Peyer's patch (tissue), 4 donors: ENCODE measurements at places on chromosomes 2 and 18. TPM values are rescaled to one million over a fixed set of nuclear protein-coding genes. Genes with fewer than 3 reads are reported as not detected.

GRCh38 chr18:59959606-59960005 is 59.8 kb downstream of the PMAIP1 start:
- H3K27me3 ChIP-seq = no peaks in the 10 kb centered on the region
- H3K36me3 ChIP-seq = no peaks in the 10 kb centered on the region
- H3K4me3 ChIP-seq = no peak overlapping the region
- DNase-seq = no peak

DNA sequence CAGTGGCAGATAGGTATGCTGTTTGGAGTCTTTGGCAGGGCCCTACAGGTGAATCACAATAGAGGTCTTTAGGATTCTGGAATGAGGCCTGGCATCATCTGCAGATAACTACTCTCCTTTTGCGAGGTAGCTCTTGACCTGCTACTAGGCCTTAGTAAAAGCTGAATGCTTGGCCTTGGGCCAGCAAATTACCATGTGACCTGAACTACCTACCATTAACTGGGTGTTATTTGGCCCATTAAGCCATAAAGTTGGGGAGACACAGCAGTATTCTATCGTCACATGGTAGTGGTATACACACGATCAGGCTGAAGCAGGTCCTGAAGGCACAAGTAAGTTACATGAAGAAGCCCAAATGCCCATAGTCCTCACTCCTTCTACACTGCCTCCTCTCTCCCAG is 178.2 kb downstream of the PPP1R1C start:
- H3K36me3 ChIP-seq = no peaks in the 10 kb centered on the region
- no peak overlapping the region for H3K4me3 ChIP-seq
- no peaks in the 10 kb centered on the region for H3K27me3 ChIP-seq
- H3K27ac ChIP-seq = no peak overlapping the region

DNA sequence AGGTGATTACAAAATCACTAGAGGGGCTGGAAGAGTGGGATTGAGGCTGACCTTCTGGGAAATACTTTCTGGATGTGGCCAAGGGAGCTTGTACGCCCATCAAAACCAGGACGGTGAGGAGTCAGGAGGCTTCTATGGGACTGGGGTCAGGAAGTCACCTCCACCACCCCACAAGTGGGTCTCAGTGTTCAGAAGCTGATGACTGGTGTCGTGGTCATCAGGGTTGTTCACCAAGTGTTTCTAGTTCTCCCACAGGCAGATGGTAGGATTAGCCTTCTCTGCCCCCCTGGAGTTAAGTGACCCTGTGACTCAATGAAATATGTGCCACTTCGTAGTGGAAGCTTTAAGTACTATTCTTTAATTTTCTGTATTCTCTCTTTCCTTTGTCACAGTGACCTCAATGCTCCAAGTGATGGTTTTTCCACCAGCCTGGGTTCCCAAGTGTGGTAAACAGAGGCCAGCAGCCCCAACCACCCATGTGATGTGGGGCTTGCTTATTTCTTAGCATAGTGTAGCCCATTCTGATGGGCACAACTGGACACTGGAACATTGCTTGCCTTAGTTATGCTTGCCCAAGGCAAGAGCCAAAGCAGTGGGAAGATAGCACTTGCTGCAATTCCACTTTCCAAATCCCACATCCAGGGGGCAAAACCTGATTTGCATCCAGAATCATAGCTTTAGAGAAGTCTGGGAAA is 258.8 kb downstream of the CYP26B1 start:
- no peaks in the 10 kb centered on the region for H3K27me3 ChIP-seq
- H3K36me3 ChIP-seq = no peaks in the 10 kb centered on the region
- no peak for DNase-seq
- H3K27ac ChIP-seq = no peak overlapping the region

- H3K4me1 ChIP-seq = peaks cover 8% of the 10 kb centered on the region
- no peaks in the 10 kb centered on the region for H3K27me3 ChIP-seq
- peak; percentile 81 for DNase-seq
- H3K27ac ChIP-seq = no peak overlapping the region
- no peaks in the 10 kb centered on the region for H3K36me3 ChIP-seq
Observed at GRCh38 chr2:12057436-12058166, 311.2 kb downstream of the LPIN1 start.

LRATD1 gene
- total RNA-seq = 31.4 TPM

GRCh38 chr2:234444893-234445292 is 52.0 kb downstream of the ARL4C start:
- peak overlapping the region; percentile 74 for H3K27ac ChIP-seq
- peak; percentile 82 for DNase-seq
- H3K4me1 ChIP-seq = no peaks in the 10 kb centered on the region
- no peaks in the 10 kb centered on the region for H3K36me3 ChIP-seq
- no peaks in the 10 kb centered on the region for H3K27me3 ChIP-seq

C1QL2 gene
- total RNA-seq = not detected

DNA sequence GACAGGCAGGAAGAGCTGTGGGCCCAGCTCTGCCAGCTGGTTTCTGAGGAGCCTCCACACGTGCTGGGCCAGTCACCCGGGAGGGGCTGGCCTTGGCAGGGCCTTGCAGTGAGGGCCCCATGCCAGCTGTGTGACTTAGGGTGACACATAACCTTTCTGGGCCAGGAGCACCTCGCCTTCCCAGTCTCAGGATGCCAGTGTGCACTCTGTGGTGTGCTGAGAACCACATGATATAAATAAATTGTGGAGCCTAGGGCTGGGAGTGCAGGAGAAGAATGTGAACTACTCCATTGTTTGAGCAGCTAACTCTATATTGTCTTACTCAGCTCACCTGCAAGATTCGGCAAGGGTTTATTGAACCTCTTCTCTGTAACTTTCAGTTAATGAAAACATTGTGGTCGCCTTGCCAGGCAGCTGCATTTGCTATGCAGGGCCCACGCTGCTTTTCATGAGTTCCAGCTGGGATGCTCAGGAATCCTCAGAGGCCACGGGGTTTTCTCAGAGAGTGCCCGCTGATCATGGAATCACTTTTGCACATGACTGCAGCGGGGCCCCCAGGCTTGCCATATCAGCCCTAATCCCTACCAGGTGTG is 222.3 kb downstream of the SH3RF3 start:
- no peak for DNase-seq
- H3K4me1 ChIP-seq = no peaks in the 10 kb centered on the region
- no peaks in the 10 kb centered on the region for H3K36me3 ChIP-seq
- H3K27me3 ChIP-seq = no peaks in the 10 kb centered on the region
- no peak overlapping the region for H3K4me3 ChIP-seq

DNA sequence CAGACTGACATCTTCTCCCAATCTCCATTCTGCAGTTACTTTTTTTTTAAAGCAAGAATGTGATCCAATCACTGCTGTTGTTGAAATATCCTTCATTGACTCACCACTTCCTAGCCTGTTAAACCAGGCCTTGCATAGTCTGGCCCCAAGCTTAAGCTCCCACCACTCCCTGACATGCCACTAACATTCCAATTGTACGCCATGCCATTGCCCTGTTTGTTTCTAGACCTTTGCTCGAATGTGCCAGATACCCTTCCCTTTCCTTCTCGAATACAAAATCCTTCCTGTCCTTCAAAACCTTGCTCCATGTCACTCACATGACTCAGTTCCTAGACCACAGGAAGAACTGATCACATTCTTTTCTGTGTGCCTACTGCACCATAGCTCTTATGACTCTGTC is 224.2 kb downstream of the CYRIA start:
- no peak overlapping the region for H3K4me3 ChIP-seq
- H3K27ac ChIP-seq = no peak overlapping the region
- H3K36me3 ChIP-seq = no peaks in the 10 kb centered on the region
- no peaks in the 10 kb centered on the region for H3K27me3 ChIP-seq
- no peak for DNase-seq

- H3K4me3 ChIP-seq = no peak overlapping the region
- H3K27ac ChIP-seq = no peak overlapping the region
- H3K27me3 ChIP-seq = no peaks in the 10 kb centered on the region
- no peaks in the 10 kb centered on the region for H3K36me3 ChIP-seq
- H3K4me1 ChIP-seq = peaks cover 11% of the 10 kb centered on the region
Observed at GRCh38 chr18:27583466-27583865, 398.4 kb upstream of the CHST9 start.

GRCh38 chr18:8088626-8089025 is 520.6 kb upstream of the RAB12 start:
- H3K36me3 ChIP-seq = no peaks in the 10 kb centered on the region
- no peaks in the 10 kb centered on the region for H3K4me1 ChIP-seq
- DNase-seq = no peak
- no peak overlapping the region for H3K4me3 ChIP-seq
- H3K27me3 ChIP-seq = no peaks in the 10 kb centered on the region

DNA sequence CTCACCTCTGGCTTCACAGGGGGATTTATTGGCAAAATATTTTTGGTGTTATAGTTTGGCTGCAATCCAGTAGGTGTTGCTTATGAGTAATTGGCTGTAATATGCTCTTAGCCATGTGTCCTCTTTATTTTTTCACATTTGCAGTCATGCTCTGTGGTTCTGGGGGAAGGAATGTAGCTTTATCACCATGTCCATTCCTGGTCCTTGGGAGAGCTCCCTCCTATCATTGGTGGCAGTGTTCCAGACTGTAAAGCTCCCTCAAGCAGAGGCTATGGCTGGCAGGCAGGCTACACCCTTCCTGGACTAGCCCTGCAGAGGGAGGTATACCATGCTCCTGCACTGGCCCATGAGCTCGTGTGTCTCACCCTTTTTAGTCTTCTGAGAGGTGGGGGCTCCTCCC is 120.0 kb upstream of the FSIP2 start:
- no peak overlapping the region for H3K27ac ChIP-seq
- no peak overlapping the region for H3K4me3 ChIP-seq
- H3K36me3 ChIP-seq = no peaks in the 10 kb centered on the region

GRCh38 chr2:19299032-19299431 is 59.4 kb downstream of the OSR1 start:
- no peaks in the 10 kb centered on the region for H3K27me3 ChIP-seq
- no peaks in the 10 kb centered on the region for H3K4me1 ChIP-seq
- no peak overlapping the region for H3K27ac ChIP-seq
- H3K36me3 ChIP-seq = no peaks in the 10 kb centered on the region
- no peak overlapping the region for H3K4me3 ChIP-seq

DNA sequence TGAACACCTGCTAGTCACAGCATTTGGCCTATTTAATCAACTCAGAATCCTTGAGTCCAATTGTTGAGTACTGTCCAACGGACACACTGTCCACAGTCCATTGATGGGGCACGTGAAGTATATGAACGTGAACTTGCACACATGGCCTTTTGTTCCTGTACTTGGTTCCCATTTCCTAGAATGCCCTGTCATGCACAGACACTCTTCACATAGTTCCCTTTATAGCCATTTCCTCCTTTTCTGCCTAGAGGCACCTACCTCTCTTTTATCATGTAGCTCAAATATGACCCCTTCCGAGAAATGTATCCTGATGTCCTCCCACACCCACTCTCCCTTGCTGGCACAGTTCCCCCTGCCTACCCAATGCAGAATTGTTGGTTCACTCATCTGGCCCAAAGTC is 8.7 kb upstream of the CRYGA start:
- H3K4me1 ChIP-seq = no peaks in the 10 kb centered on the region
- no peak overlapping the region for H3K27ac ChIP-seq
- no peaks in the 10 kb centered on the region for H3K36me3 ChIP-seq
- no peaks in the 10 kb centered on the region for H3K27me3 ChIP-seq

ITSN2 gene
- 35.6 TPM for total RNA-seq

OSBPL6 gene
- 14.9 TPM for total RNA-seq

- H3K27me3 ChIP-seq = no peaks in the 10 kb centered on the region
- no peak overlapping the region for H3K27ac ChIP-seq
- no peak for DNase-seq
- H3K4me3 ChIP-seq = no peak overlapping the region
Observed at GRCh38 chr2:187404431-187405110, 43.5 kb downstream of the CALCRL start.

DNA sequence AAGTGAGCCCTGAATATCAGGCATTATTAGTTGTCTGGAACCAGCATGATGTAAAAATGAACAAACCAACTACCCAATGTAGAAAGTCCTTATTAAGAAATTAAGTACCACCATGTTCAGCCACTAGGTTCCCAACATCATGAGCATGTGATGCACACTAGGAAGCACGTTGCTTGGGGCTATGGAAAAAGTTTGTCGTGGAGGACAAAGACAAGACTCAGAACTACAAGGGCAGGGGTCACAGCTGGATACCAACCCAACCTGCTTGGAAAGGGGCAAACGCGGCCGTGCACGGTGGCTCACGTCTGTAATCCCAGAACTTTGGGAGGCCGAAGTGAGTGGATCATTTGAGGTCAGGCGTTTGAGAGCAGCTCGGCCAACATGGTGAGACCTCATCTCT is 64.0 kb downstream of the ADNP2 start:
- no peaks in the 10 kb centered on the region for H3K27me3 ChIP-seq
- DNase-seq = no peak
- H3K27ac ChIP-seq = no peak overlapping the region
- no peak overlapping the region for H3K4me3 ChIP-seq
- H3K36me3 ChIP-seq = no peaks in the 10 kb centered on the region

GRCh38 chr2:234051374-234052070 is 1.0 kb downstream of the SPP2 start:
- no peaks in the 10 kb centered on the region for H3K27me3 ChIP-seq
- H3K4me1 ChIP-seq = no peaks in the 10 kb centered on the region
- H3K27ac ChIP-seq = no peak overlapping the region
- no peak for DNase-seq

TEKT4 gene
- total RNA-seq = not detected

GRCh38 chr18:21439431-21439846 is 161.1 kb downstream of the ESCO1 start:
- DNase-seq = peak; percentile 47
- no peak overlapping the region for H3K4me3 ChIP-seq
- no peaks in the 10 kb centered on the region for H3K36me3 ChIP-seq

DNA sequence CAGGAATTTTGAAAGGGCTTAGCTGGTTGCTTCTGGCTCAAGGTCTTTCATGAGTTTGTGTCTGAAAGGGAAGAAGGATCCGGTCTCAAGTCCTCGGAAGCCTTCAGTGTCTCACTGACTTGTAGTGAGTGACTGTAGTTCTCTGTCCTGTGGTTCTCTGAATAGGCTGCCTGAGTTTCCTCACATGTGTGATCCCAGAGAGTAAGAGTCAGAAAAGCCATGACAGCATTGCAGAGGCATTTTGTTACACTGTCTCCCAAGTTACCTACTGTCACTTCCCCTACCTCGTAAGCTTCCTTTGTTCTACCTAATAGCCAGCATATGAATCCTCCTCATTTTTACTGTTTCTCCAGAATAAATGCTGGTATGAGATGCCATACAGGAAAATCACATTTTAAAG is 709.1 kb upstream of the CHAC2 start:
- DNase-seq = no peak
- H3K4me3 ChIP-seq = no peak overlapping the region
- H3K36me3 ChIP-seq = no peaks in the 10 kb centered on the region
- H3K4me1 ChIP-seq = no peaks in the 10 kb centered on the region
- H3K27ac ChIP-seq = no peak overlapping the region

DNA sequence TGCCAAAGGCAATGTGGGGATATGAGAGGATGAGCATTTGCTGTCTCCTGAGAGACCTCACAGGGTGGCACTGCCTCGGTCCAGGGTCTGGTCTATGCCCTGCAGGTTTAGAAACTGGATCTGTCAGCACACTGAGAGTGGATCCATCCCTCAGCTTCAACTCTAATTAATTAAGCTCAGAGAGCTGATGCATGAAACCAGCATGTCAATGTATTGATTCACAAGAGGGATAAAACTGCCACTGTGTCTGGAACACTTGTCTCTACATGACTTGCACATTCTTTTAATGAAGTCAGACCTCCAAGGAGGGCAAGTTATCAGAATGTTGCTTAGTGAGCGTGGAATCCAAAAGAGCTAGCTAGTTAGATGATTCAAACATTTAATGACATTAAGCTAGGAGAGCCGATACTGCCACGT is 22.5 kb upstream of the POLE4 start:
- H3K27me3 ChIP-seq = no peaks in the 10 kb centered on the region
- H3K27ac ChIP-seq = no peak overlapping the region
- H3K36me3 ChIP-seq = no peaks in the 10 kb centered on the region
- DNase-seq = no peak
- H3K4me1 ChIP-seq = no peaks in the 10 kb centered on the region

ADD2 gene
- 1.7 TPM for total RNA-seq

GRCh38 chr2:221104361-221104811 is 467.7 kb downstream of the EPHA4 start:
- H3K27ac ChIP-seq = no peak overlapping the region
- no peaks in the 10 kb centered on the region for H3K27me3 ChIP-seq
- H3K36me3 ChIP-seq = no peaks in the 10 kb centered on the region
- H3K4me1 ChIP-seq = no peaks in the 10 kb centered on the region
- DNase-seq = no peak
